ENCODE measurements at places on chromosomes 6 and 20. TPM values are rescaled to one million over a fixed set of nuclear protein-coding genes. Genes with fewer than 3 reads are reported as not detected.
A peak's percentile ranks its signal among the peaks of the same experiment; 100 is the strongest.

The LPA gene
- not detected for total RNA-seq

DNA sequence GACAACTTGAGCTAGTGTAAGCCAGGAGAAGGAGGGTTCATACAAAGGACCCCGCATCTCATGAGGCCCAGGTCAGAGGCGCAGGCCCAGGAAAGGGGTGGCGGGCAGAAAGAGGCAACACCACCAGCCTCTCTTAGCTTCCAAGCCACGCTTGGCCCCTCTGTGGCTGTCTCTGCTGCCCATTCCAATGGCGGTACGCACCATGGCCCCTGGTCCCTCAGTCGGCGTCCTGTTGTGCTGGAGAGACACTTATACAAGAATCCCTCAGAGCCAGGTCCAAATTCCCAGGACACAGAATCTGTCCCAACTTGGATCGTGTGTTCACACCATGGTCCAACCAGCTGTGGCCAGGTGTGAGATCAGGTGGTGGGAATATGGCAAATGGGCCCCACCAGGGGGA lies 127.0 kb upstream of the CDH4 start:
- no peak overlapping the region for H3K27ac ChIP-seq
- no peaks in the 10 kb centered on the region for H3K27me3 ChIP-seq
- no peak overlapping the region for H3K4me3 ChIP-seq
- DNase-seq, result no peak
- H3K4me1 ChIP-seq, result peaks cover 9% of the 10 kb centered on the region

DNA sequence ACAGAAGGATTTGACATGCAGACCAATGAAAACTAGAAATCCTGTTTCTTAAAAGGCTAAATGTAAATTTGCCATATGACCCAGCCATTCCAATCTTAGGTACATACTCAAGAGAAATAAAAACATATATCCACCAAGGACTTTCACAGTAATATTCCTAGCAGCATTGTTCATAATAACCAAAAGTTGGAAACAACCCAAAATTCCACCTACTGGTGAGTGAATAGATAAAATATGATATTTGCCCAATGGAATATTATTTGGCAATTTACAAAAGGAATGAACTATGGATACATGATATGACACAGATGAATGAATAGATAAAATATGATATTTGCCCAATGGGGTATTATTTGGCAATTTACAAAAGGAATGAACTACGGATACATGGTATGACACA lies 22.7 kb downstream of the MTCL3 start:
- no peaks in the 10 kb centered on the region for H3K4me1 ChIP-seq
- no peak for DNase-seq
- no peak overlapping the region for H3K4me3 ChIP-seq
- no peaks in the 10 kb centered on the region for H3K27me3 ChIP-seq
- no peak overlapping the region for H3K27ac ChIP-seq

DNA sequence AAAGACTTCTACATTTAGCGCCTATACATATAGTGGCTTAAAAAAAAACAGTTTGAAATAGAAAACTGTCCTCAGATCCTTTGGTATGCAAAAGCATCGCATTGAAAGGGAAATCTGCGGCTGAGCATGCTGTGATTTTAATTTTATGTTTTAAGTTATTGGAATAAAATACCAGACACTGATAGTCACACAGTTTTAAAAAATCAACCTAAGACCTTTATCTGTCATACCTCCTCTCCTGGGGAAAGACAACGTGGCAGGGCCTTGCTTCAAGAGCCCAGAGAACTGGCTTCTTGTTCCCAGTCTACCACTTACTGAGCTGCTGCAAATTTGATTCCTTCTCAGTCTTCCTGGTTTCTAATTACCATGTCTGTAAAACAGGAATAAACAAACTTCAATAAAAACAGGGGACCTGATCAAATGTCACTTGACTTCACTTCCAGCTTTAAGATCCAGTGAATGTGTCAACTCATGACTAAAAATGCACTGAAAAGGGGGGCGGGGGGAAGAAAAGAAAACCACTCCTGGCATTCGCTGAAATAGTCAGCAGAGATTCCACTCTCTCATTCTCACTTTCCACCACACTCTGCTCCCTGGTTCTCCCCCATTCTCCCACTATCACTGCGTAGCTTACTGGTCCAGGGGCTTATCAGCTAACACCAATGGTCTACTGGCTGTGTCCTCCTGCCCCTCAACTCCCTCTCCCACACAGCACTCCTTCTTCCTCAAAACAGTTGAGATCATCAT lies 494.7 kb upstream of the MARCKS start:
- no peak overlapping the region for H3K4me3 ChIP-seq
- H3K4me1 ChIP-seq, result no peaks in the 10 kb centered on the region
- no peaks in the 10 kb centered on the region for H3K36me3 ChIP-seq
- no peak overlapping the region for H3K27ac ChIP-seq

GRCh38 chr6:110949679-110950285 lies 8.7 kb upstream of the GTF3C6 start:
- no peaks in the 10 kb centered on the region for H3K36me3 ChIP-seq
- H3K27ac ChIP-seq, result no peak overlapping the region
- no peaks in the 10 kb centered on the region for H3K4me1 ChIP-seq
- H3K4me3 ChIP-seq, result no peak overlapping the region
- H3K27me3 ChIP-seq, result no peaks in the 10 kb centered on the region

The GHRH gene
- not detected for total RNA-seq

DNA sequence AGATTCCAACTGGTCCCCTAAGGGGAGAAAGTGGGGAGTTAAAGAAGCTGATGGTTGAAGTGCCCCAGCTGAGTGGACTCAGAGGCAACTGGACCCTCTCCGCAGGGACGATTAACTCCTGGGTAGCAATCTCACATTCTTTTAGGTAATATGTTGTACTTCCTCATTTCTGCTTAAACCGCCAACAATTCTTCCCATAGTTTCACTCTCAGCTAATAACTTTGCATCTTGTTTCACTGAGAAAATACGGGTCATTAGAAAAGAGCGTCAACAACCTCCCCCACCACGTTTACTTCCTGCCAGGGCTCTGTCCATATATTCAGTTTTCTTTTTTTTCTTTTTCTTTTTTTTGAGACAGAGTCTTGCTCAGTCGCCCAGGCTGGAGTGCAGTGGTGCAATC lies 39.5 kb upstream of the CHD6 start:
- no peak overlapping the region for H3K27ac ChIP-seq
- no peak overlapping the region for H3K4me3 ChIP-seq
- H3K4me1 ChIP-seq, result peaks cover 9% of the 10 kb centered on the region
- H3K36me3 ChIP-seq, result no peaks in the 10 kb centered on the region

DNA sequence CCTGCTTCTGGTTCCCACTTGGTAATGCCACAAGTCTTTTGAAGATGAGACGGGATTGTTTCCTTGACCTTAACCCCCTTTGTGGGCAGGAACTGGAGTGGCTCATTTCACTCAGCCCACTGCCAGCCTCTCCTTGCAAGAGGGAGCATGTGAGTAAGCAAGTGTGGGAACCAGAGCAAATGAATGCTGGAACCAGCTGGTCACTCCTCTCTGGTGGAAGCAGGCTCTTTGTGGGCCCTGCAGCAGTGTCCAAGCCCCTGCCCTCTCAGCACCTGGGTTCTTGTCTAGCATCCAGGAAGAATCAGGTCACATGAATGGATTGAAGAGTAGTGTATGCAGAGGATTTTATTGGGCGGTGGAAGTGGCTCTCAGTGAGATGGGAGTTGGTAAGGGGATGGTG lies 944.5 kb downstream of the QKI start:
- H3K4me1 ChIP-seq, result no peaks in the 10 kb centered on the region
- no peak overlapping the region for H3K4me3 ChIP-seq
- no peaks in the 10 kb centered on the region for H3K27me3 ChIP-seq

DNA sequence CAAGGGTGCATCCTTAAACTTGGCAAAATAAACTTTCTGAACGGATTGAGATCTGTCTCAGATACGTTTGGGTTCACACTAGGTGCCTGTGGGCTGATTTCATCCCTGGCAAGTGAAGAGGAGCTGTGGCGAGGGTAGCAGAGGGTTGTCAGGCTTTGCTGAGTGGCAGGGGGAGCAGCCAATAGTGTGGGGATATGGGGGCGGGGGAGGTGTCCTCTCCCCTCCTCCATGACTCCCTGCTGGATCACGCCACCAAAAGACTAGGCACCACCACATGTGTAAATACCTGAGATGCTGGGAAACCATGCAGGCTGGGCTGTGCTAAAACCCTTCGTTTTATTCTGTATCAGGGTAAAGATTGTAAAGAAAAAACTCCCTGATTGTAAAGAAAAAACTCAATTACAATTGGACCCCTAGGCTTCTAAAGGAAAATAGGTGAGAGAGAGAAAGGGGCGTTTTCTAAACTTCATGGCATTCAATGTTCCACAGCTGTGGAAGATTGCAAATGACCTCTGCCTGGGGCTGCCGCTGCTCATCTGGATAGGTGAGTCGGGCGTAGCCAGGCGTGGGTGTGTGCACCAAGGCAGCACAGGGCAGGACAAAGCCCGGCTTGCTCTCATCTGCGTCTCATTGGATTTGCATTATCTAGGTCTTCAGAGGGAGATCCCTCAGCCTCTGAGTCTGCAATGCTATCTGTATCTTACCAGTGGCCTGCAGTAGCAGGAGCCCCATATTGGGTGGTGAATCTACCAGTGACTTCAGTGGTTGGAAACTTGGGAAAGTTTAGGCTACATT lies 26.9 kb upstream of the ADTRP start:
- no peak for DNase-seq
- H3K4me3 ChIP-seq, result no peak overlapping the region
- H3K36me3 ChIP-seq, result no peaks in the 10 kb centered on the region
- no peak overlapping the region for H3K27ac ChIP-seq
- H3K4me1 ChIP-seq, result no peaks in the 10 kb centered on the region
- H3K27me3 ChIP-seq, result no peaks in the 10 kb centered on the region

DNA sequence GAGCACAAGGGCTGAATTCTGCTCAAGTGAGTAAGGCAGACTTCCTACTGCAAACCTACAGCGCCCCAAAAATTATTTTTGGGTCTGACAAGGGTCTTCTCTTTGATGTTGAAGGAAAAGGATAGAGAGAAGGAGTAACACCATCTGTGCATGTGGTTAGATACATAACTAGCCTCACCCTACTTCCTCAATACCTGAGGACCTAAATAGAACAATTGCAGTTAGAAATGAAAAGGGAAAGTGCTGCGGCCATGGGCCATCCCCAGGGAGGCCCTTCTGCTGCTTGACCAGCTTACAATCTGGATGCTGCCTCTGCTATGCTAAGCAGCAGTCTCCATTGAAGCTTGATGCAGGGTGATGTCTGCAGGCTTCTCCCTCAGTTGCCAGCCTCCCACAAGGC lies 63.2 kb upstream of the ARMH2 start:
- peaks cover 100% of the 10 kb centered on the region for H3K4me1 ChIP-seq
- H3K27ac ChIP-seq, result peak overlapping the region; percentile 93
- no peaks in the 10 kb centered on the region for H3K27me3 ChIP-seq
- peak; percentile 85 for DNase-seq
- peaks cover 67% of the 10 kb centered on the region for H3K36me3 ChIP-seq

DNA sequence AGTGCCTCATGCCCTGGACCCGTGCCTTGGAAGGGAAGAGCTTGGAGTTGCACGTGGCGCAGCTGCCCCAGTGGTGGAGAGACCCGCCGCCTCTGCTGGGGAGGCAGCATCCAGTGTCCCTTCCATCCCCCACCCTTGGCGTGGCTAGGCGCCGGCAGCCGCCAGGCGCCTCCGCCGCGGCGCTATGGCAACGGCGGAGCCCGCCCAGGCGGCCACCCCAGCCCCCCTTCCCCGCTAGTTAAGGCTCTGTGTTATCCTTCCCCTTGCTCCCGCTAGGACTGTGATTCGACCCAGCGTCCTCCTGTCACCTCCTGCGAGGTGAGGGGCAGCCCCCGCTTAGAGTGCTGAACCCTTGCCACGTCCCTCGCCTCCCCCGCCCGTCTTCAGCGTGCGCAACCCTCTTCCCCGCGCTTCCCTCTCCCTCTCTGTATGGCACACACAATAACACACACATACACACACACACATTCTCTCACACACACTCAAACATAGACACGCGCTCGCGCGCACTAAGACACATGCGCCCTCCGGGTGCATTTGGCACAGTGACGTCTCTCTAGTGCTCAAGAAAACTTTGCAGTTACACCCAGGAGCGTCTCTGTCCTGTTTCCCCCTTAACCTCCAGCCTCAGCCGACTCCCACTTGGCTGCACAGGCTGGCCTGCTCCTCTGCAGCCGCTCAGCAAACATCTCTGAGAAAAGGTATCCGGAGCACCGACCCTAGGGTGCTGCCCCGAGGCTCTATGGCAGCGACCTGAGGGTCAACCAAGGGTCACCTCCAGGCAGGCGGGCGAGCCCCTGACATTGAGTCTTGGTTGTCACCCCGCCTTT lies 8.5 kb downstream of the GRIK2 start:
- H3K36me3 ChIP-seq, result no peaks in the 10 kb centered on the region
- H3K4me1 ChIP-seq, result no peaks in the 10 kb centered on the region
- DNase-seq, result no peak
- no peak overlapping the region for H3K27ac ChIP-seq
- H3K27me3 ChIP-seq, result no peaks in the 10 kb centered on the region

The OR2B6 gene
- not detected for total RNA-seq

DNA sequence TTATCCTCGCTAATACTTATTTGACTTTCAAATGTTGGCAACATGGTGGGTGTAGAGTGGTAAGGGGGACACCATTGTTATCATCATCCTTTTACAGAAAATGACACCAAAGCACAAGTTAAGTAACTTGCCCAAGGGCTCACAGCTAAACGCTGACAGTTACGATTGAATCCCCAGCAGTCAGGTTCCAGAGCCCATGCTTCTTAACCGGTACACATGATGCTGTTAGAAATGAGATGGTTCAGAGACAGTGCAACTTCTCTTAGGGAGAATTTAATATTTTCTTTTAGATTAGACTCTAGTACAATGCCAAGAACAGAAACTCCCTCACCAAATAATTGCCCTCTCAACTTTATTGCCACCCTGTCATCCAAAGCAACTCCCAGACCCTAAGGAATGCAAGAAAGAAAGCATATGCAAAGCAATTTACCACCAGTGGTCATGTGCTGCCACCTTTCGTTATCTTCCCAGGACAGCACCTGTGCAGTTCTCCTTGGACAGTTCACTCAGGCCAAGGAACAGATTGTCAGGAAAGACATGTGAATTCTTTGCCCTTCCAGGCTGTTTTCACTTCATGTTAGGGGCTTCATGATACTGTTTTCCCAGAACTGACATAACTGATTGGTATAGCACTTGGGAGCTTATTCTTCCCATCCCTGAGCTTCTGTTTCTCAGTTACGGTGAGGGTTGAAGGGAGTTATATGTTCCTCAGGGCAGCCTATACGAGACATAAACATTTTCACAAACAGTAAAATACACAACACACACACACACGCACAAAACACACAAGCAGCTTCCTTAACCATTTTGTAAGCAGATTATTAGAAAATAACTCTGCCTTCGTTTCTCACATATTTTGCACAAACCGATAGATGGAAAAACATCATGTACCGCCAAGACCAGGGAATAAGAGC lies 5.1 kb downstream of the HLA-DMA start:
- peak overlapping the region; percentile 45 for H3K4me3 ChIP-seq
- peak; percentile 75 for DNase-seq
- peaks cover 10% of the 10 kb centered on the region for H3K36me3 ChIP-seq
- peak overlapping the region; percentile 99 for H3K27ac ChIP-seq

DNA sequence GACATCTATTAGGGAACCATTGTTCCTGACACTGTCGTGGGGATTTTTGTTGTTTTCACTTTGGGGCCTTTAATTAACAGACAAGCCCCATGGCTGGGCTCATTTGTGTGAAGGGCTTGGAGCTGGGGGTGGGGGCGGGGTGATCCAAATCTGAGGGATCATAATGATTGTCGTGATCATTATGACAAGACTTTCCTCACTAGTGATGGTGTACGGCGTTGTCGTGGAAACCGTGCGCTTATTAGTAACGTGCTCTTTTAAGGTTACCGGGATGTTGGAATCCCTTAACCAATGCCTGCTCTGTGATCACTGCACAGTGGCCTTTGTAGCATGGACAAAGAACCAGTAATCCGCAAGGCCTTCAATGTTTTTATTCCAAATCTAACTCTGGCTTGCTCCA lies 18.6 kb downstream of the PDYN start:
- H3K4me1 ChIP-seq, result peaks cover 10% of the 10 kb centered on the region
- no peak overlapping the region for H3K4me3 ChIP-seq
- no peak overlapping the region for H3K27ac ChIP-seq
- no peaks in the 10 kb centered on the region for H3K27me3 ChIP-seq
- no peaks in the 10 kb centered on the region for H3K36me3 ChIP-seq

Data from Karpas-422 (cell line).